Stimulated activated CD8-positive, alpha-beta memory T cell treated with anti-CD3 and anti-CD28 coated beads, Interleukin-4, amount 100 ng/mL, for 1 hour (primary cell): ENCODE measurements at places on chromosomes 5 and 9.

DNA sequence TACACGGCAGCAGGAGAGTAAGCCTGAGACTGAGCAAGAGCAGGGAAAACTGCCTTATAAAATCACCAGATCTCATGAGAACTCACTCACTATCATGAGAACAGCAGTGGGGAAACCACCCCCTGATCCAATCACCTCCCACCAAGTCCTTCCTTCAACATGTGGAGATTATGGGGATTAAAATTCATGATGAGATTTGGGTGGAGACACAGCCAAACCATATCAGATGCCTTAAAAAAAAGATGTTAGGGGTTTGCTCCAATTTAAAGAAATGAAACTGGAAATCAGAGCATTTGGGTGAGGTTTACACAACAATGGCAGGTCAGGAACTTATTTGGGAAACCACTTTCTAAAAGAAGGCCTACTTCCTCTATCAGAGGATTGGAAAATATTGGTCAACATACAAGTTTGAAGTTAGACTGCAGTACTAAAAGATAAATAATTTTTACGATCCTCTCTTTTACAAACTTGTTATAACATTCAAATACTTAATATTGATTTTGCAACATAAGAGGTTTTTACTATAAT, 105.1 kb downstream of the FBN2 start:
- DNase-seq = no peak

DNA sequence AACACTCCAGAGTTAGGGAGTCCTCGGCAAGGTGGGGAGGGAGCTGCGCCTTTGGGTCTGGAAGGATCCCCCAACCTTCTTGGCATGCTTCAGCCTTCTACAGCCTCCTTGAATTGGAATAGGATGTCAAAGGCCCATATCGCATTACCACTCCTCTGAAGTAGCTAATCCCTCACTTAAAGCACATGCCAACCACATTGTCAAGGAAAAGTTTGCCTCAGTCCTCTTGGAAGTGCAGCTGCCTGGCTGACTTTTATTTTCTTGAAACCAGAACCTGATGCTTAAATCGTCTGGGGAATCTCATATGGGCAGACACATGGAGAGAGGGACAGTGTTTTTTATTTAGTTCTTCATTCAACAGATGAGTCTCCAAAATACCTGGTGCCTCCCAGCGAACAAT, 14.5 kb downstream of the CXCL14 start:
- no peak for DNase-seq

GRCh38 chr5:36359267-36359666, 57.6 kb upstream of the RANBP3L start:
- no peak for DNase-seq

DNA sequence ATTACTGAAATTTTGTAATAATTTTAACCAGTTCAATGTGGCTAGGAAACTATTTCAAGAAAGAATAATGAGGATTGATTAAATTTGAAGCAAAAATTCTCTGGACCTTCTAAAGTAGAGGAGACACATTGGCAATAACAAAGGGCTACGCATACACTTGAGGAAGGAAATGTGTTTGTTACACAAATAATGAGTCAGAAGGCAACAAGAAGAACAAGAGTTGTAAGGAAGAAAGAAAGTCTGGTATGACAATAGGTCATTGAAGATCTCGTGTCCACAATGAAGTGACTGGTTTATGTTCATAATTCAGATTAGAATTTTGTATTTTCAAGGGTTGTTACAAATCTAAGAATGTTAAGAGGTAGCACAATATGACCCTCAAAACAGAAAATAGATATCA, 25.8 kb downstream of the ST8SIA4 start:
- no peak for DNase-seq

DNA sequence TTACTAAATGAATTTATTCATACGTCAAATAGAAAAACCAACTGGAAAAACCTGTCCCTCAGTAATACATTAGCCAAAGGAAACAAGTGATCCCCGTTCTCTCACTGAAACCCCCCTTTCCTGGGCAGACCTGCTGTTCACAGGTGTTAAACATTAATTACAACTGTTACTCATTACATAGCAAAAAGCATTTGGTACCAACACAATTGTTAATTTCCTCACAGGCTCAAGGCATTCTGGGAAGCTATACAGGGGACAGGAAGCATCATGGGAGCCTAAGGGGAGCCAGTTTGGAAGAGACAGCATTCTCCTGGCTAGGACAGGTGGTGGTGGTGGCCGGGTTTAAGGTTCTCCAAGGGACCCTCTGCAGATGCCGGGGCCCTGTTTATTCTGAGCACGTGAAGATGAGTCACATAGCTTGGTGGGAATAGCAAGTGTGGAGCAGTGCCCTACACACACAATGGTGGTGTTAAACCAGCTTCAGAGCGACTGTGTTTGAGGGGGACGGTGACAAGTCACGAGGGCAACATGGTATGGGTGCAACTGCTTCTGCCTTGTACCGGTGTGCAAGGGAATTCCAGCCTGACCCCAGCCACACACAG, 62.6 kb upstream of the SLC25A51 start:
- no peak for DNase-seq

DNA sequence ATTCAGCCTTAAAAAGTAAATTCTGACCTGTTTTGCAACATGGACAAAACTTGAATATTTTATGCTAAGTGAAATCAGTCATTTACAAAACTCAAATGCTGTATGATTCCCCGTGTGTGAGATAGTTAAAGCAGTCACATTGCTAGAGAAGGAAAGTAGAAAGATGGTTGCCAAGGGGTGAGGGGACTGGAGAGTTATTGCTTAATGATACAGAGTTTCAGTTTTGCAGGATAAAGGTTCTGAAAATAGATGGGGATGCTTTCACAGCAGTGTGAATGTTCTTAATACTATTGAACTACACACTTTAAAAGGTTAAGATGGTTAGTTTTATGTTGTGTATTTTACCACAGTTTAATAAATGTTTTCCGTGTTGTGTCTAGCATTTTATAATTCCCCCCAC, 51.2 kb downstream of the SGCD start:
- no peak for DNase-seq

DNA sequence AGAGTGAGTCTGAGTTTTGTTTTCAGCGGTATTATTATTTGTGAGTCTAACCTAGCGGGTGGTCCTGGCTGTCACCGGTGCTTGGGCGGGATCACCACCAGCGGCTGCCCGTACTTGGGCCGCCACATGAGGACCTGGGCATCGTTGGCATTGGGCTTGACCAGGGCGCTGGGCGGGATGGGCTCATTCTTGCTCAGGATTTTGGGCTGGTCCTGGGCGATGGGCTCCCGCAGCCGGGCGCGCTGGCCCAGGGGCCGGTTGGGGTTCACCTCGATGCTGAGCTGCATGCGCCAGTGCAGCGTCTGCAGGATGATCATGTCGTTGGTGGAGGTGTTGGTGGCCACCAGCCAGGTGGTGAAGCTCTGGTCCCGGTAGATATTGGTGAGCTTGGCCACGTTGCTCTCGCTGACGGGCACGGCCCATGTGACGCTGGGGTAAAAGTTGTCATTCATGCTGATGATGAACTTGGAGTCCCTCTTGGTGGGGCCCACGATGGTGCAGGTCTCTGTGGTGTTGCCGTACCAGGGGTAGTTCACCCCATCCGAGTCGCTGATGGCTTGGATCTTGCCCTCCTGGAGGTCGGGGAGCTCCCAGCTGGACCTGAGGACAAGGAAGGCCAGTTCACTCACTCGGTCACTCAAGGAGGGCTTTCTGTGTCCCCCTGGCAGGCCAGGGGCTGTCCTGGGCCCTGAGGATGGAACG, 15.4 kb downstream of the FAM78A start:
- DNase-seq = no peak

DNA sequence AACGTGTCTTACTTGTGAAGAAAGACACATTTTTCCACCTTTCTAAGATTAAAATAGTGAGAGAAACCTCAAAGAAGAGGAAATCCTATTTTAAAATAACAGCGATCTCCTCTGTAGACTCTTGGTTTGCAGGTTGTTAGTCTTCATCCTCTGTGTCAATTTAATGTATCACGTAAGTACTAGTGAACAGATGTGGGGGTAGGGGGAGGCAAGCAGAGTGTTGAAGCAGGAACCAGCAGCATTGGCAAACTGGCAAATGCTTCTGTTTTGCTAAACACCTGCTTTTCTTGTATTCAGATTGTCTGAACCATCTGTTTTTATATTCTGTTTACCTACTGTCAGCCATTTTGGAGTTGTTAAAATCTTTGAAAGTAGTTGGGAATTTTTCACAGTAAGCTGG, 159.3 kb upstream of the TLX3 start:
- no peak for DNase-seq

DNA sequence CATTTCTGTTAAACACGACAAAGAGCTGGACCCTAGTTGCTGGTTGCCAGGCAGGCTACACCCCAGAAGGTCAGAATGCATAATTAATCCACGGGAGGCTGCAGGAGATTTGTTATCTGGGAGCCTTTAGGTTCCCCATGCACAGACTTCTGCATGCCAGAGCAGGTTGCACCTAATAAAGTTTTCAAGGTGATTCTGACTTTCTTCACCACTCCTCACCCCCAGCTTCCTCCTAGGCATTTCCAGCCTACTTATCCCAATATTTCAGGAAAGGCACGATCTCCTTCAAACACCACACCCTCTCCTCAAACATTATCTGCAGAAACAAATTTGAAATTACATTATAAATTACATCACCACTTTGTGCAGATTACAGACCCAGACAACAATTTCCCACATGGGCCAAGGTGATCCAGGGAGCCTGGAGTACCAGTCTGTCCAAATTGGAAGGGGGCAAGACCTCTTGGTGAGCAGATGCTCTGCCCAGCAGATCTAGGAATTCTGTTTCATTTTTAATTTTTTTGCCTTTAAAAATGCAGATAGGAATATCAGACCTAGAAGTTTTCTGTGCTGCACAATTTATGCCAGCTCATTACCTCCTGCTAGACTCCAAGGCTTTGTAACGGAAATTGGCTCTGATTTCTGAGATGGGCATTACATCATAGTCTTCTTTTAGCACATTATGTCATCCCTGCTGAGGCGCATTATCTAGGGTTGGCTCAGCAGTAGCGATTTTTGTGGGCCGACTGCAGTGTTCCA, 363.4 kb upstream of the SLC30A5 start:
- DNase-seq = no peak

- no peak for DNase-seq
Observed at GRCh38 chr5:107470295-107470582, 200.5 kb downstream of the EFNA5 start.

DNA sequence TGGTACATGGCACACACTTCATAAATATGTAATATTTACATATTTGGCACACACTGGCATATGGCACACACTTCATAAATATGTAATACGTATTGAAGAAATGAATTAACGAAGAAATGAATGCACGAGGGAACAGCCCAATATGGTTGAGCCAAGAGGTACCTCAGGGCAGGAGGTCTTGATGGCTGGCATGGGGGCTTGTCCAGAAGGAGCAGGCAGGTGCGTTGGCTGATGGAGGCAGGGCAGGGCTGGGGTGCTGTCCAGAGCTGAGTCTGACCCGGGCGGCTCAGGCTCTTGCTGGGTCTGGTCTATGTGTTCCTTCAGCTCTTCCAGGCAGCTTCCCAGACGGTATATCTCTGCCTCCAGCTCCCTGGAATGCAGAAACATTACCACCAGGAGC, 26.2 kb downstream of the AKNA start:
- no peak for DNase-seq
